ENCODE measurements at places on chromosomes 2 and 18.

DNA sequence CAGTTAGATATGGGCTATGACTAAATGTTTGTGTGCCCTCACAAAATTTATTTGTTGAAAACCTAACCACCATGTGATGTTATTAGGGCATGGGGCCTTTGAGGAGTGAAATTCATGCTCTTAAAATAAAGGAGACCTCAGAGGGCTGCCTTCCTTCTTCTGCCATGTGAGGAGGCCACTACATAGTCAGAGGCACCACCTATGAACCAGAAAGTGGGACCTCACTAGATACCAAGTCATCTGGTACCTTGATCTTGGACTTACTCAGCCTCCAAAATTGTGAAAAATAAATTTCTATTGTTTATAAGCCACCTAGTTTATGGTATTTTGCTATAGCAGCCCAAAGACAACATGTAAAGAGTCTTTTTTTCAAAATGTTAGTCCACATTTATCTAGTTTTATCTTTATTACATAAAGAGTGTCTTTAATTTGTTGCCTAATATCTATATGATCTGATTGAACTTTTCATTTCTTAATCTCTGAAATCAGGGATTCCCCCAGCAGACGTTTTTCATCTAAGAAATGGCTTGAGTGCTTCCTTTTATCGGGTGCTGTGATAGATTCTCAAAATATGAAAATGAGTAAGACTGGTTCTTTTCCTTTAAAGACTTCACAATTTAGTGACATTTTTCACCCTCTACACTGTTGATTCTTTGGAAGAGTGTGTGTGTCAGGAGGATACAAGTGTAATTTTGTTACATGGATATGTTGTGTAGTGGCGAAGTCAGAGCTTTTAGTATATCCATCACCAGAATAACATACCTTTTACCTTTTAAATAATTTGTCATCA, 34.2 kb downstream of the PMS1 start:
- no peak for DNase-seq

DNA sequence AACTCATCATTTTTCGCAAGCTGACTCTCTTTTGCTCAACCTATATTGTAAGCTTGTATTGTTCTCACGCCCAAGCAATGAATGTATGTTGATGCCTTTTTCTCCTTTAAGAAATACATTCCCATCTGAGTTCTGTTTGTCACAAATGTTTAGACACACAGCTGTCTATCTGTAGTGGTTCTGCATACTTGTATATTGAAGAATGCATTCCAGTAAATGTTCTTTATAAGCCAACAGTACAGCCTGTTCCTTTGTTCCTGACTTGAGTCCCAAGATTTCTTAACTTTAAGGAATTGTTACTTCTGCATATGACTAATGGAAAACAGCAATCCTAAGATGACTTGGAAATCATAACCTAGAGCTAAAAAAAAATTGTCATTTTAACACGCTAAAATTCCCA, 849.1 kb upstream of the POU3F3 start:
- no peak for DNase-seq

- DNase-seq: no peak
These were observed 599.5 kb downstream of the KCNJ3 start for GRCh38 chr2:155298001-155298400.

DNA sequence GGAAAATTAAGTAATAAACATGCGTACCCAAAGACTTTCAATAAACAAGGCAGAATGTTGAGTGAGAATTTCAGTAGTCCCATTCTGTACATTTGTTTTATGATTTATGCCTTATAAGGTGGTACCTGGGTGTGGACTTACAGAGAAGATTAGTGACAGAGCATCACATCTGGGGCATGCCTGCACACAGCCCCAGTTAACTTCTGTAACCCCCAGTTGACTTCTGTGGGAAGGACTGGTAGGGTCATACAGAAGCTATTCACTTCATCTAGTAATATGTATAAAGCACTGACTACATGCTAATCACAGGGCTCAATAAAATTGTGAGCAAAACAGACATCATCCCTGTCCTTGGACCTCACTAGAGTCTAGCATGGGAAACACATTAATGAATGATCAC, 16.1 kb downstream of the MREG start:
- no peak for DNase-seq

DNA sequence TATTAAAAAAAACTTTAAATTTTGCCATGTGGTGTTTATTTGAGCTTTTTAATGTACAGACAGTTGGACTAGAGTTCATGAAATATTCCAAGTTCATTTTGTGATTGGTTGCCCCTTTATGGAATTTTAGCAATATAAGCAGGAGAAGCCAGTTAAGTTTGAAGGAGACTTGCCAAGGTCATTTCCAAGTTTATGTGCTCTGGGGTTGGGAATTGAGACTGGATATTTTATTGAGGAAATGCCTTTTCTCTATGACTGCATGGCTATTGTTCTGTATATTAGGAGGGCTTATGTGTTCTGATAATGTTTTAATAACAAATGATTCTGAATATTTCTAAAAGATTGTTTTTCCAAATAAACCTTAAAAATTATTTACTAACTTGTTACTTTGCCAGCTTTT, 67.0 kb upstream of the TCF4 start:
- DNase-seq: no peak

DNA sequence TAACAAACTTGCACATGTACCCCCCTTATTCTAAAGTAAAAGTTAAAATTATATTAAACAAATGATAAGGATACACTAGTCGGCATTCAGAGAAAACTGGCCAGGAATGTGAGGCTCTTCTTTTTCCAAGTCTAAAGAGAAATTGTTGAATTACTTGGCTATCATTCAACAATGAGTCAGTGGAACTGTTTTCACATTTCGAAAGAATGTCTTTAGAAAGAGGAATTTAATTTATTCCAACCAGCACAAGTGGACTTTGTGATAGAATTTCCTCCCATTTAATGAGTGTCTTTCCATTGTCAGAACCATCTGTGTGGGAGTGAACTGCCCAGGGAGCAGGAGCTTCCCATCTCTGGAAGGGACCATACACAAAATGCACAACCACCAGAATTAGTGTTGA, 792.2 kb downstream of the EPHA4 start:
- no peak for DNase-seq

DNA sequence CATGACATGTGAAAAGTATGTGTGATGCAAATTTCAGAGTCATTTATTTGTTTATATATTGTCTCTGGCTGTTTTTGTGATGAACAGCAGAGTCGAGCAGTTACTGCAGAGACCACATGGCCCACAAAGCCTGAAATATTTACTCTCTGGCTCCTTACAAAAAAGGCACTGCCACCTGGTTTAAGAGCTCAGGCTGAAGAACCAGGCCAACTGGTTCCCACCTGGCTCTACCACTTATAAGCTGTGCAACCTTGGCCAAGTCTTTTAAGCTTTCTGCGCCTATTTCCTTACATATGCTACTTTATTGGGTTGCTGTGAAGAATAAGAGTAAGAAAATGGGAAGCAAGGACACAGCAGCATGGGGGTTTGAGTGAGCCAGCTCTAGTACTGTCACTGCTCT, 207.6 kb downstream of the L3MBTL4 start:
- DNase-seq: no peak

- peak; percentile 61 for DNase-seq
These were observed 7.4 kb downstream of the PTGR3 start for GRCh38 chr18:75201282-75202270.

DNA sequence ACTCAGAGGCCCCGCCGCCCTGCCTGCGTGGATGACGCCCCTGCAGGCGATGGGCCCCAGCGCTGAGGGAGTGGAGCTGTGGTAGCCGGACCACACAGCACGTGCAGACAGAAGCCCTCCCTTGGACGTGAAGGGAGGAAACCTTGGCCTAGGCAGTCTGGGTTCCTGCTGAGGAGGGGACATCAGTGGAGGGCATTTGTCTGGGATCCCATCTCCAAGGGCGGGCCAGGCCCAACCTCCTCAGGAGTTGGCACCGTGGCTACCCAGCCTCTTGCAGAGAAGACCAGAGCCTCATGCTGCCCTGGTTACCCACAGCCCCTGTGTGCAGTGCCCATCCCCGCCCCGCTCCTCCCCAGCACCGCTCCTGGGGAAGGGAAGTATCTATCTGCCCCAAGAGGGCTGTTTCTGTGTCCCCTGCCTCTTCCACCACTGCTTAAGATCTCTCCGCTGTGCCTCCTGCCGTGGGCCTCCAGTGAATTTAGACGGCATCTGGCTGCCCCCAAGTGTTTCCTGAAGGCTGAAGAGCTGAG, 241.8 kb downstream of the KLHL29 start:
- no peak for DNase-seq

DNA sequence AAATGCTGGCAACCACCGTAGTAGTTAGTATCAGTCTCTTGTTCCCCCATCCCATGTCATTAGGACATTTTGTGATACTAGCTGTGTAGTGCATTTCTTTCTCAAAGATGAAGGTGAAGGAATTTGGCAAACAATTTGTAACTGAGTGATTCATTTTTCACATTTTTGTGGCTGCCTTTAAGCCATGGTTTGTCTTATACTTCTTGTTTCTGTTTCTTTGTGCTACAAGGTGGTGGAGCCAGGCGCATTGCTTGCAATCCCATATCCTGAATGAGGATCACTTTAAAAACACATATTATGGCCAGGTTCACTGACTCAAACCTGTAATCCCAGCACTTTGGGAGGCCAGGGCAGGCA, 40.6 kb downstream of the GPD2 start:
- DNase-seq: no peak

GRCh38 chr2:234863043-234863934, 88.5 kb upstream of the SH3BP4 start:
- DNase-seq: no peak

DNA sequence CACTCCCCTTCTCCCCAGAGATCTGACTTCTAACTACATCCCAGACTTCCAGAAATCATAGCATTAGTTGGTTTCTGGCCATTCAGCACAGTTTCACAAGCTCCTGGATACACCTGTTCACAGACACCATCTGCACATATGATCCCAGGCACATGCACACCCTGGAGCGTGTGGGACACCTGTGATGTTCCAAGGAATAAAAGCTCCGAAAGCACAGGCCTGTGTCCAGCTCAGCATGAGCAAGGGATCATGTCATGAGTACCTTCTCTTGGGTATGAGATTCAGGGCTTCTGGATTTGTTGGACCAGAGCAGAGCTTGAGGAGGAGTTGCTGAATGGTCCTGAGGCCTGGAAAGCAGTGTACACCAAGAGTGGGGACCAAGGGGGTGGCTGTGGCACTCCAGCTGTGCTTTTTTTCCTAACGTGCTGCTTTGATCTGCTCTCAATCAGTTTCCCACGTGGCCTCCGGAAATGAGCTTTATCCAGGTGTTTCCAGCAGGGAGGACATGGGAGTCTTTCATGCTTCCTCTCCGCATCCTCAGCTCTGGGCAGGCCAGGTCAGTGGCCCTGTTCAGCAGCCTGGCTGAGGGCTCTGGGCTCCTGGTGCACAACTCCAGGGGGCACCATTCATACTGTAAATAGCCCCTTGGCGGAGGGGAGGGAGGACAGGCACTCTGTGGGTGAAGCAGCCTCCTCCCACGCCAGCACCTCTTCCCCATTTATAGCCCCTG, 1.8 kb downstream of the DYSF start:
- DNase-seq: no peak

DNA sequence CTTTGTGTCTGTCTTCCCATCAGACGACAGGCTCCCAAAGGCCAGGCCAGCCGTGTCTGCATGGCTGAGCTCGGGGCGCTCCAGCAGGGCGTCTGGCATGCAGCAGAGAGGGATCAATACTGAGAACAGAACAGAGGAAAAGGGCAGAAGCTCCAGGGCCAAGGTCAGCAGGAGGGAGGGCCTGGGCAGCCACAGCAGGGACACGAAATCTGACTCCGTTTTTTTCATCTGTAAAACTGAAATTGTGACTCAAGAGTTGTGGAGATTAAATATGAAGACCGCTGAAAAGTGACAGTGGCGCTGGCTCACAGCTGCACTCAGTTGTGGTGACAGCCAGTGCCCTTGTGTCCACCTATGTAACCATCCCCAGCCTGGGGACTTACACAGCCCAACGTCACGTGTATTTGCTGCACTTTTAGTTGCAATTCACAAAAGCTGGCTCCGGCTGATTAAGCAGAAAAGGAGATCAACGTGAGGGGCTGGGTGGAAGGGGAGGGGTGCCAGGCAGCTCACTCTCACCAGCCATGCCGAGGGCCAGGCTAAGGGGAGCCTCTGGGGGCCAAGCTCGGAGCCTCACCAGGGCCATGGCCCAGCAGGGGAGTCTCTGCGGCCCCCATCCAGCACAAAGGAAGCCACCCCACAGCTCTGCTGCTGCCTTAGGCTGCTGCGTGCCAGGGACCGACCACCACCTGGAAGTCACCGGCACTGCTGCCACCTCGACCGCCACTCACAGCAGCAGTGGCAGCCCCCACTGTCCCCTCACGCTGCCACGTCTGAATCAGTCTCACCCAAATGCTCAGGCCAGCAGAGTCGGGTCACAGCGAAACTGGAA, 74.7 kb downstream of the EIPR1 start:
- DNase-seq: no peak

DNA sequence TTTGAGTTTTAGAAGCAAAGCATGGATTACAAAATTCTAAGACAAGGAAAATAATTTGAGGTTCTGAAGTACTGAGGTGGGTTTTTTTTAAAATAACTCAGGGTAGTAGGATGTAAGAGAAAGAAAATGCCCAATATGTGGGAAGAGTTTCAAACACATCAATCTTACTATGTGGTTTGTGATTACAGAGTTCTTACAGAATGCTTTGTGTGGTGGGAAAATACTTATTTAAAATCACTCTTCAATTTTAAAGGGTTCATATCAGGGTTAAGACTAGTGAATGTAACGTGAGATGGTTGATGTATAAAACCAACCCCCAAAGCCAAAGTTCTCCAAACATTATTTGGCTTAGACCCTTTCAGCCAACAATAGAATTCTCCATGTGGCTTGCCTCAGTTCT, 173.5 kb downstream of the UBE2E3 start:
- DNase-seq: no peak

DNA sequence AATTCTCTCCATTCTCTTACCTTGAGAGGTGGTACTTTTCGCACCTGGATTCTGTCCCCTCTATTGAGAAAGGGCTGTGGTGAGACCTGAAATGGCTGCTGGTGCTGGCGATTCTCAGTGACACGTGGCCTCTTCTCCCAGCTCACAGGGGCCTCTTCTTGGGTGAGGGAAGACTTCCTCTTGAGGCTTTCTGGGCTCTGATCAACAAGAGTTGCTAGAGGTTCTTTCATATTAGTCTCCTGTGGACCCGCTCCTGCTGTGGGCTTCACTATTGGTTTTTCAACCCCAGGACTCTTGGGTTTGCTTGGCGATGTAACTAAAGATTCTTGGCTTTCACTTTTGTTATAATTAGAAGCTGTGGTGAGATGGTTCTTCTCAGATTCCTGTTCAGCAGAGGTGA, 76.3 kb upstream of the DTNB start:
- no peak for DNase-seq
